ENCODE measurements at places on chromosomes 3 and 15. TPM values are rescaled to one million over a fixed set of nuclear protein-coding genes. Genes with fewer than 3 reads are reported as not detected.

- no peak for DNase-seq
These were observed 20.0 kb upstream of the BLM start for GRCh38 chr15:90697175-90697574.

LRRC49 gene
- total RNA-seq: 14.2 TPM

DNA sequence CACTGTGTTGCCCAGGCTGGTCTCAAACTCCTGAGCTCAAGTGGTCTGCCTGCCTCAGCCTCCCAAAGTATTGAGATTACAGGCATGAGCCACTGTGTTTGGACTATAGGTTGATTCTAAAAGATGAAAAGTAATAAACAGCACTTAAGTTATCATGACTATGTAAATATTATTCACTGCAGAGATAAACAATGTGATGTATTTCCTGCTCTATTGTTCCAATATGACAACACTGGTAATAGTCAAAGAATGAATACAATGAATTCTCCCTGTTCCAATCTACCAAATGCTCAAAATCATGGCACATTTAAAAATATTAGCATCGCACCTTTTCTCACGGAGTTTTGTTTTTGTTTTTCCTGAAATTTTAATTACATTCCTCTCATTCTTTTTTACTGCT lies 36.8 kb upstream of the TBL1XR1 start:
- no peak for DNase-seq

DNA sequence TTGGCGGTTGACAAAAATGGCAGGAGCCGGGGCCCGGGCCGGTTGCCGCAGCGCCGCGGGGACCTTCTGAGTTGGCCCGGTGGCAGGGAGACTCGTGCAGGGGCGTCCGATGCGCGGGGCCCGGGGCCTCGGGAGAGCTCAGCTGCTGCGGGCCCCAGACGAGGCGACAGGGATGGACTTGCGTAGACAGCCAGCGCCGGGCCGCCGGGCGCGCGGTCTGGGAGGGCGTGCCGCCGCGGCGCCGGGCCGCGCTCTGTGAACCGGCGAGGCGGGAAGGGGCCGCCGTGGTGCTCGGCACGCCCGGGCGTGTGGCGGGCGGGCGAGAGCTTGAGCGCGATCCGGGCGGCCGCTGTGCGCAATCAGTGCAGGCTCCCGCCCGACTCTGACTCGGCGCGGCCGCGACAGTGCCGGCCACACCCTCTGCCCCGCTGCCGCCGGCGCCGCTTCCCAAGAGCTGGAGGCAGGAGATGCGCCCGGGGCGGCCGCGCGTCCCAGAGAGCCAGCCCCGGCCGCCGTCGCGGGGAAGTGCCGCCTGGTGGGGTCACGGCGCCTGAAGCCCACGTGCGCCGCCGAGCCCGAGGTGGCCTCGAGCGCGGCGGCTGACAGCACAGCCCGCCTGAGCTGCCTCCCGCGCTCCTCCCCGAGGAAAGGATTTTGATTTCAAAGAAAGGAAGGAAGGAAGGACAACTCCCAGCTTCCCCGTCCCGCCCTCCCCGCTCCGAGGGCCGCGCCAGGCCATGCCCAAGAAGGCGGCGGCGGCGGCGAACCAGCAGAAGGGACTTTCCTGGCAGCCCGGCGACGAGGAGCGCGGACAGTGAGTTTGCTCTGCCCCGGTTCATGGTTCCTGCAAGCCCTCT lies 657 bp downstream of the TLNRD1 start:
- DNase-seq: peak; percentile 44

GRCh38 chr3:149061776-149062175 lies 24.6 kb downstream of the HLTF start:
- no peak for DNase-seq

GRCh38 chr3:152477422-152477821 lies 208.7 kb downstream of the MBNL1 start:
- DNase-seq: no peak

DNA sequence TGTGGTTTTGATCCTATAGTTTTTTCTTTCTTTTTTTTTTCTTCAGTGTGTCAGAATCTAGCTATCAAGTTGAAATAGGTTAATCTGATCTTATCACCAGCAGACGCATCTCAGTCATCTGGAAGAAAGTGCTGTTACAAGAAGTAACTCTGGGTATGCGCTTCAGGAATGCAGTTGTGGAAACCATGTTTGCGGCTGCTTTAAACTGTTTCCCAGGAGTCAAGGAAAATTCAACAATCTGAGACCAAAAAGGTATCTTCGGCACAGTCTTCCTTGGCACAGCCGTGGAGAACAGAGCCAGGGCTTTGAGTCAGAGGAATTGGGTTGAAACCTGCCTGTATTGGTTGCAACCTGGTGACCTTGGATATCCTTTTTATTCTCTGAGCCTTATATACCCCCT lies 59.9 kb downstream of the CD47 start:
- no peak for DNase-seq

CAPN3 gene
- 12.9 TPM for total RNA-seq

GRCh38 chr15:46309914-46310313 lies 675.1 kb downstream of the SQOR start:
- no peak for DNase-seq

DNA sequence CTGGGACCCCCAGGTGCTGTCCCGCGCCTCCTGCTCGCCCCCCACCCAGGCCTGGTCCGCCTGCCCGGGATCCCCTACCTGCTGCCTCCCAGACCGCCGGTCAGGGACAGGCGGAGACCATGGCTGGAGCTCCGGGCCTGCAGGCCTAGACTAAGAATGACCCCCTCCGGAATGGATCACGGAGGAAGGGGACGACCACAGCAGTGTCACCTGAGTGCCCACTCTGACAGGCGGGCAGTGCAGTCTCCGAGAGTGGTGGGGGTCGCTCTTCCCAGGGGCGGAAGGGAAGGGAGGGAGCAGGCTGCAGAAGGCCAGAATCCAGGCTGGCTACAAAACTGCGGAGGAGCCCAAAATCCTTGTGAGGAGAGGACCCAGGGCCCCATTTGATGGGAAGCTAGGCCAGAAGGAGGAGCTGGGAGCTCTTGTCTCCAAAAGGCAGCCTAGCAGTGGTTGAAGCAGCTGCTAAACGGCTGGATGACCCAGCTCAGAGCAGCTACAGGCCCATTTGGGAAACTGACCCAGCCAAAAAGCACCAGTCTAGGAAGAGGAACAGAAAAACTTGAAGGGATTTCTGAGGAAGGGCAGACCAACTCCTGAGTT lies 908 bp upstream of the RAB43 start:
- no peak for DNase-seq

DNA sequence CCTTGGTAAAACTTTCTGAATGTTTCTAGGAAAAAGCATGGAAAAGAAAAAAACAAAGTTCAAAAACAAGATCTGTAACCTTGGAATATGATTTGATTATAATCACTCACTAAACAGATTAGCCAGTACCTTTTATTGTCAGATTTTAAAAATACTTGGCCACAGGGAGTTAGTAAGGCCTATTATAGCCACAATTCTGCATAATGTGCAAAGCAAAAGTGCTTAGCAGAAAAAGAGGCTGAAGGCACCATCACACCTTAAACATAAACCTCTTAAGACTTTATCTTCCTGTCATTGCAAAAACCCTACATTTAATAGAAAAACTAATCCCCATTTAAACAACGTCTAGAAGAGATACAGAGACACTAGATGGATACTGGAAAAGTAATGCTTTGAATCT lies 41.8 kb downstream of the CHSY1 start:
- DNase-seq: no peak

CCK gene
- not detected for total RNA-seq

TRANK1 gene
- total RNA-seq: 21.4 TPM

PLSCR5 gene
- total RNA-seq: not detected

GRCh38 chr15:89776274-89777072 lies at the start of gene MESP2:
TSS of gene MESP2 (plus strand) at chr15:89776332. CDS start at chr15:89776358, 26 bp downstream.
- peak; percentile 90 for DNase-seq

ROPN1 gene
- total RNA-seq: 0.54 TPM

TTC21A gene
- 14.1 TPM for total RNA-seq

DNA sequence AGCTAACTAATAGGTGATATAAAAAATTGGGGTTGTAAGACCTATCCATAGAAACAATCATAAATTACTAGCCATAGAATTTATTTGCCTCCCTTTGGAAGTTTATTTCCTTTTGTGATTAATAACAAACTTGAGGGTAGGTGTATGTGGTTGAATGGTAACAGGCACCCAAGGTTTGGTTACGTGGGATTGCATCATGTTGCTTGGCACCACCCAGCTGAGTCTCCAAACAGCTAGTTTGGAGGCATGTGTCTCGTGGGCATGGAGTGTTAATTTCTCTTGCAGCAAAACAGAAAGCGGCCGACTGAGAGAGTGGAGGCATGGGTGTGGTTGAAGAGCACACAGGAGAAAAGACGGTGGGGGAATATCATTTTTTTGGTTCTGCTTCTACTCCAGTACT lies 441.4 kb downstream of the CNTN4 start:
- DNase-seq: no peak

DNA sequence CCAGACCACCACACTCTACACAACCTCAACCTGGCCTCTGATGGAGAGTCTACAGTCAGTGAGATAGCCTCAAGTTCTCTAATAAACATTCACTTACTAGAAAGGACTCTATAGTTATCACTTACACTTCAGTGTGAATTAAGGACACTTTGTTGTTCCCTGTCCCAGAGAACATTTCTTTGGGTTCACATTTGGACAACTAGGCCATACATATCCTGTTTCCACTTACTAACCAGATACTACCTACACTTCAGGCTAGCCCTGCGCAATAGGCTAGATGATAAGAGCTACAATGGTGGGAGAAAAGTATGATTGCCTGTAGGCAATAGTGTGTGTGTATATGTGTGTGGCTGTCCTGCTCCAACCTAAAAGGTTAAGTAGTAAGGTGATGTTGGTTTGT lies 72.7 kb downstream of the TP63 start:
- DNase-seq: no peak

GRCh38 chr3:148211725-148212124 lies 486.0 kb upstream of the AGTR1 start:
- DNase-seq: no peak

COPS2 gene
- total RNA-seq: 60.1 TPM

DNA sequence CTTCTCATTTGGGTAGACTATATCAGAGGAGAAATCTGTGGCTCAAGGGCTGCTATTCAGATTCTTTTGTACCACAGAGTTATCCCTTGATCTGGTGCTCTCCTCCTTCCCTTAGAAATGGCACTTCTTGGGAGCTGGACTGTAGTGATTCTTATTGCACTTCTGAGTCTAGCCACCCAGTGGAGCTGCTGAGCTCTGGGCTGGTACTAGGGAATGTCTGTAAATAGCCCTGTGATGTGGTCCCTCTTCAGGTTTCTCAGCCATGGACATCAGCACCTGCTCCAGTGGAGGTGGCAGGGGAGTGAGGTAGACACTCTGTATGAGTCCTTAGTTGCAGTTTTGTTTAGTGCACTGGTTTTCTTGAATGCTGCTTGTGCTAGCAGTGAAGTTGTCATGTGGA lies 1292.6 kb downstream of the SI start:
- DNase-seq: no peak

DNA sequence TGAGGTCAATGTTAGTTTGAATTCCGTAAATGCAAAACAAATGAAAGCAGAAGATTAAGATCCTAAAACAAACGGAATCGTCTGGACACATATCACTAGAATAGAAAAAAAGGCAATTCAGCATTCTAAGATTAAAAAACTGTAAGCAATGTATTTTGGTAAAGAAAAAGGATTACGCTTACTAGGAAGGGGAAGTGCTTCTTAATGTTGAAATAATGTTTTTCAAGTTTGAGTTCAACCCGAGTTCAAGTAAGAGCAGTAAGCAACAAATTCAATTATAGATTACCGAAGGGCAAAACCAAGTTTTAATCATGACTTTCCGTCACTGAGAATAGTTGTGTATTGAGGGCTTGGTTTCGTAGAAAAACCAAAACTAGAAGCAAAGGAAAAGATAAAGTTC lies 637 bp downstream of the CIP2A start:
- DNase-seq: peak; percentile 13

NEO1 gene
- 43.3 TPM for total RNA-seq

- no peak for DNase-seq
These were observed 631 bp upstream of the CNBP start for GRCh38 chr3:129184396-129184657.

FEZF2 gene
- not detected for total RNA-seq

- DNase-seq: no peak
These were observed 262.1 kb upstream of the SATB1 start for GRCh38 chr3:18687286-18687685.

GRCh38 chr3:123335007-123335670 lies 113.8 kb downstream of the ADCY5 start:
- no peak for DNase-seq

GRCh38 chr3:25567388-25567787 lies 97.3 kb downstream of the TOP2B start:
- DNase-seq: no peak

DNA sequence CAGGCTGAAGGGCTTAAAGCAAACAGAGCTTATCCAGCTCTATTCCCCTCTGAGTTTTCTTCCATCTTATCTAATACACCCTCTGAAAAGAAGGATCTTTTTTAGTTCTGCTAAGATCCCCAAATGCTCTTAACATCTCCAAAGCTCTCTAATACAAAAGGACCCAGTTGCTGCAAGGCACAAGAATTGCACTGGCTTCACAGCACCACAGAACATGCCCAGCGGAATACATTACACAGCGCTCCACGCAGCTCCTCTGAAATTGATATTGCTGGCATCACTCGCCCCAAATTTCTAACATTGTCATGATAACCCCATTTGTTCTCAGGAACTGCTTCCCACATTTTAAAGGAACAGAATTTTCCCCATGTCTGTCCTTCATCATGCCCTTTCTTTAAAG lies 210.1 kb downstream of the RORA start:
- DNase-seq: no peak

DNA sequence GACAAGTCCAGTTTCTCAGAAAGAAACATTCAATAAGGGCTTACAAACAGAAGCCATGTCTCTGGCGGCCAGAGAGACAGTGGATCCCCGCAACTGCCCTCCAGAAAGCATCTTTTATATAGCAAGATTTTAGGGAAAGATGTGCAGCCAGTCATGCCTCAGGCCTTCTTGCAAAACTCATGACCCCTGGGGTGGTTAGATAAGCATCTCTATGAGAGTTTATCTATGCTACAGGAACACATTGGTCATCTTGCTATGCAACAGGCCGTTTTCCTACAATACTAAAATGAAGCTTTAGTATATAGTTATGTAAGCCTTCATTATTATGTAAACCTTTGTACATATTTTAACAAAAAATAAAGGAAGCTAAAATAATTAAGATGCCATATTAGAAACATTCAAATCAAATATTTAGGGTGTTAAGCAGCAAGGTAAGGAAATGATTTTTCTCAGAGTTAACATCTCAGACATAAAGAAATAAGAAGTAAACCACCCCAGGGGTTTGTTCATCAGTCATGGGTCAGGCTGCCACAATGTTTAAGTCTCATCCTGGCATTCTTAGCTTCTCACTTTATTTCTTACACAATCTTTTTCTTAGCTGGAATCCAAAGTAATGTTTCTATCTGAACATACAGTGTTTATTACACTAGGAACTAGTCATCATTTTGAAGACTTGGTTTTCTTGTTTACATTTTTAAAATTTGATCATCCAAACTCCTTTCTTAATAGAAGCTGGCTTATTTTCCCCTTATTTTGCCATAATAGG lies 6.3 kb upstream of the FSIP1 start:
- no peak for DNase-seq

- DNase-seq: peak; percentile 58
These were observed 27.6 kb downstream of the CHRNA7 start for GRCh38 chr15:32057876-32058425.

- peak; percentile 95 for DNase-seq
These were observed 238.7 kb upstream of the P2RY1 start for GRCh38 chr3:152595975-152596821.

Measured in kidney (tissue), 22 donors.